ENCODE measurements at places on chromosomes 1 and 21.

- DNase-seq: no peak
These were observed 84.3 kb downstream of the PLPPR4 start for GRCh38 chr1:99348397-99349132.

DNA sequence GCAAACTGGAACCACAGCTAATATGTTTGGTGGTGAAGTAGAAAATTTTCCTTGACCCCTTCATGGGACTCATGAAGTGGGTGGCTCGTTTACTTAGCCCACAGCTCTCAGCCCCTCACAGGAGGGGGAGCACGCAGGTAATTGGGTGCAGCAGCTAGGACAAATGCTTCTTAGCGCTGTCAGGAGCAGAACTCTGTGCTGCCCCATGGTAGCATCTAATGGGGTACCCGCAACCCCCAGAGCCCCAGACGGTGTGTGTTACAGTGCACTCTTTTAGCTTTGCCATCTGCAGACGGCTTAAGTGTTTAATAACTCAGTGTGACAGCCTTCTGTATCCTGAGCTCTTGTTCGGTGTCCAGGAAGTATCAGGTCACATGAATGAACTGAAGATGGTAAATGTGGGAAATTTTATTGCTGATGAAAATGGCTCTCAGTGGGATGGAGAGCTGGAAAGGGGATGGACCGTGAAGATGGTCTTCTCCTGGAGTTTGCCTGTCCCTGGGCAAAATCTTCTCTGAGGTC is 189.6 kb upstream of the ZRANB2 start:
- no peak for DNase-seq

DNA sequence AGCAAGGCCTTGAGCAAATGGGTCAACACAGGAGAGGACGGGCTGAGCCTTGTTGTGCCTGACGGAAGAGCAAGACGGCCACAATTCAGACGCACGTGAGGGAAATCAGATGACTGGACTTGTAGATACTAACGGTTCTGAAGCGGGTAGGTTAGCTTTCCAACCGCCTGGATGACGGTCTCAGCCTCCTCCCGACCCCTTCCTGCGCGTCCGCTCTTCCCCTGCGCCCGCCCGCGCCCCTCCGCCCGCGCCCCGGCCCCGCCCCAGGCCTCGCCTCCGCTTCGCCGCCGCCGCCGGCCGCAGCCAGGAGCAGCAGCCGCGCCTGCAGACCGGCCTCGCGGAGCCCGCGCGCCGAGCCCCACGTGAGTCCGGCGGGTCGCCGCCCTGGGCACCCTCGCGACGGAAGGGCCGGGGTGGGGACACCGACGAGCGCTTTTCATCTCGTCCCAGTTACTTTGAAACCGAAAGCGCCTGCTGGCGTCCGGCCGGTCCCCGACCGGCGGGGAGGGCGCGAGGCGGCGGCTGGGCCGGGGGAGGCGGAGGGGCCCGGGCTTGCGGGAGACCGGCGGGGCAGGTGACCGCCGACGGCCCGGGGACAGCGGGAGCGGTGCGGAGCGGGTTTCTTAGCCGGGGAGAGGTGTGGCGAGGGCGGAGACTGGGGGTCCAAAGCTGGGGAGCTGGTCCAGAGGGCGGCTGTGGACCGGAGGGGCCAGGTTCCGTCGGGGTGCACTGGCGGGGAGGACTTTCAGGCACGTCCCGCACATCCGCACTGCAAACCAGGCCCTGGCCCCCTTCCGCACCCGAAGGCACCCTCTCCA is at the start of gene TRAF5:
TSS of gene TRAF5 (plus strand) at position 306 of the 818 bp plus-strand sequence. CDS start 26,407 bp downstream, outside the sequence.
- DNase-seq: peak; percentile 45

GRCh38 chr1:159141584-159142390 is 29.6 kb upstream of the CADM3 start:
- peak; percentile 95 for DNase-seq

DNA sequence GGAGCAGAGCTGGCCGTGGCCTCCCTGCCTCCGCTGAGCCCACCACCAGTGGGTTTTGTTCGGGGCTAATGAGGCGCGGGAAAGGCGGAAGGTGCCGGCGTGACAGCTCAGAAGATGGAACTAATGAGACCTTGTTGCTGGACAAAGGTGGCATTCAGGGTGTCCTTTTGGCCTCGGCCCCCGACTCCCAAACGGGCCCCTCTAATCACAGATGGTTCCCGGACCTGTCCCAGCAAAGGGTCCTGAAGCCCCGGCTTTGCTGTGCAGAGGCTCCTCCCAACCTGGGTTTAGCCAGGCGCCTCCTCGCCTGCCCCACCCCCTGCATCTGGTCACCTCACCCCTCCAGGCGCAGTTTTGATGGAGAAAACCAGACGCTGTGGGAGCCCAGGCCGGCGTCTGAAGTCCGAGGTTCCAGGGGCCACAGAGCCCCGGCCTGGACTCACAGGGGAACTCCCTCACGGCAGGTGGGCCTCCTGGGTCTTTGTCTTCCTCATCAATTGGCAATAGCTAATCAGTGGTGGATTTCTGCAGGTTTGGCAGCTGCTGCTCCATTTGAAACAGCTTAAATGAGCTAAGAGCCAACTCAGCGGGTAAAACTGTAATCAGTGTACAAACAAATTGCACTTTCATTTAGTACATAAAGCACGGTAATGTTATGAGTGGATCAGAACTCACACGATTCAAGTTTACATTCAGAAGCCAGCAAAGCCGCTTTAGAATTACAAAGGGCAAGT is 44.3 kb upstream of the ADARB1 start:
- DNase-seq: no peak

- DNase-seq: no peak
These were observed 610 bp downstream of the RBM8A start for GRCh38 chr1:145926686-145927062.

- DNase-seq: no peak
These were observed 71.7 kb downstream of the JAK1 start for GRCh38 chr1:64894438-64895196.

GRCh38 chr1:163980394-163980793 is 578.6 kb upstream of the PBX1 start:
- no peak for DNase-seq

- DNase-seq: no peak
These were observed 28.6 kb upstream of the JUN start for GRCh38 chr1:58812468-58812867.

- DNase-seq: peak; percentile 66
These were observed 228.6 kb downstream of the PAPPA2 start for GRCh38 chr1:176691251-176692228.

DNA sequence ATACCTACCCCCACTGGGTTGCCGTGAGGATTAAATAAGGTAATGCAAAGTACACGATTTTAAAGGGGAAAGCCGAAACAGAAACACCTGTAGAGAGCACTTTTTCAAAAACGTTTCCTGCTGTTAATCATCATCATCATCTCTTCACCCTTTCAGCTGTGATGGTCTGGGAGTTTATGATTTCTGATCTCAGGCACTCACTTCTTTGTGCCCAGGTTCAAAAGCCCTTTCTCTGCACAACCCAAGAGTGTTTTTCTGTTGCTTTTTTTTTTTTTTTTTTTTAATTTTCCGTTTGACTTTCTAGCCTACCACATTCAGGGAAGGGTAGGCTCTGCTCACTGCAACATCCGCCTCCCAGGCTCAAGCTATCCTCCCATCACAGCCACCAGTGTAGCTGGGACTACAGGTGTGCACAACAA is 936 bp upstream of the UBXN11 start:
- no peak for DNase-seq

- no peak for DNase-seq
These were observed 41.2 kb upstream of the CYYR1 start for GRCh38 chr21:26614251-26614650.

GRCh38 chr21:44800971-44801467 is 601 bp downstream of the UBE2G2 start:
- peak; percentile 17 for DNase-seq

DNA sequence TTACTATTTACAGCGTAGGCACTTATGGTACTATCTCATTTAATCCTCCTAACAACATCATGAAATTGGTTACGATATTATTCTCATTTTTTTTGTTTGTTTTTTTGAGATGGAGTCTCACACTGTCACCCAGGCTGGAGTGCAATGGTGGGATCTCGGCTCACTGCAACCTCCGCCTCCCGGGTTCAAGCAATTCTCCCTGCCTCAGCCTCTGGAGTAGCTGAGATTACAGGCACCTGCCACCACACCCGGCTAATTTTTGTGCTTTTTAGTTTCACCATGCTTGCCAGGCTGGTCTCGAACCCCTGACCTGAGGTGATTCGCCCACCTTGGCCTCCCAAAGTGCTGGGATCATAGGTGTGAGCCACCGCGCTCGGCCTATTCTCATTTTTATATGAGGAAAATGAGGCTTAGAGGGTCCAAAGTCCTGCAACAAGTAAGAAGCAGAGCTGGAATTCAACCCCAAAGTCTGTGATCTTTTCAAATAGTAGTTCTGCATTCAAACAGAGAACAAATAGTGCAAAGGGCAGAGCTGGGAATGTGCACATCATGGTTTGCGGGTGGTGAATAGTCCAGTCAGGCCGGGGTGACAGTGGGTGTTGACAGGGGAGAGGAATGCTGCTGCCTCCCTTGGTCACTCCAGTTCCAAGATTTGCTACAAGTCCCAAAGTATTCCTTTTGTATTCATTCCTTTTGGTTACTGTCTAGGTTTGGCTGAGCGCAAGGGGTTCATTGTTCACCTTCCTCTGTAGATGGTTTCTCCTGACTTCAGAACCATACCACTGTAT is 4.6 kb downstream of the PRUNE1 start:
- no peak for DNase-seq

DNA sequence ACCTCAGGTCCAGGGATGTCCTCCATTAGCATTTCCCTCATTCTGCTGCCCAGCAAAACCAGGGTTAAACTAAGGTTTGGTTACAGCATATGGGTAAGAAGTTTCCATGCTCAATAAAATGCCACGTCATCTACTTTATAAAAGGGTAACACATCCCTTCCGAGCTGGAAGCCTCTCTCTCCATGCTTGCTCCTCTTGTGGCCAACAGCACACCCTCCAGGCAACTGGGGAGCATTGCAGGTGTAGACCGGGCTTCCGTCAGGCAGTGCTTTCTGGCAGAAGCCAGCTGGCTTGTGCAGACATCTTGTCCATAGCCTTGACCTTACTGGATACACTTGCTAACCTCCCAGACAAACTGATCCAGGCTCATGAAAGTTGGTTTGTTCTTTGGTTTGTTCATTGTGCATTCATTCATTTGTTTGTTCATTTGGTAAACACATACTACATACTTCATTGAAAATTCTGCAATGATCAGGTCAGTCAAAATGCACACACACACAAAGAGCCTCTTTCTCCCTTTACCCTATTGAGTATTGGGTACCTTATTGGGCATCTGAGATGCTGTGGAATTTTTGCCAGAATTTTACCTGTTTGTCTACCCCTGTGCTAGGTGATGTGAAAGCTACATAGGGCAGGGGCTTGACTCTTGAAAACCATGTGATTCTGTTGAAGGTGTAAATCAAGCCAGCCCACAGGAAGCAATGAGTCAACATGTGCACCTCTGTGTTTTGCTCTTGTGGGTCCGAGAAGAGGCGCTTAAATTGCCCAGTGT is 422.8 kb downstream of the CAMTA1 start:
- peak; percentile 63 for DNase-seq

DNA sequence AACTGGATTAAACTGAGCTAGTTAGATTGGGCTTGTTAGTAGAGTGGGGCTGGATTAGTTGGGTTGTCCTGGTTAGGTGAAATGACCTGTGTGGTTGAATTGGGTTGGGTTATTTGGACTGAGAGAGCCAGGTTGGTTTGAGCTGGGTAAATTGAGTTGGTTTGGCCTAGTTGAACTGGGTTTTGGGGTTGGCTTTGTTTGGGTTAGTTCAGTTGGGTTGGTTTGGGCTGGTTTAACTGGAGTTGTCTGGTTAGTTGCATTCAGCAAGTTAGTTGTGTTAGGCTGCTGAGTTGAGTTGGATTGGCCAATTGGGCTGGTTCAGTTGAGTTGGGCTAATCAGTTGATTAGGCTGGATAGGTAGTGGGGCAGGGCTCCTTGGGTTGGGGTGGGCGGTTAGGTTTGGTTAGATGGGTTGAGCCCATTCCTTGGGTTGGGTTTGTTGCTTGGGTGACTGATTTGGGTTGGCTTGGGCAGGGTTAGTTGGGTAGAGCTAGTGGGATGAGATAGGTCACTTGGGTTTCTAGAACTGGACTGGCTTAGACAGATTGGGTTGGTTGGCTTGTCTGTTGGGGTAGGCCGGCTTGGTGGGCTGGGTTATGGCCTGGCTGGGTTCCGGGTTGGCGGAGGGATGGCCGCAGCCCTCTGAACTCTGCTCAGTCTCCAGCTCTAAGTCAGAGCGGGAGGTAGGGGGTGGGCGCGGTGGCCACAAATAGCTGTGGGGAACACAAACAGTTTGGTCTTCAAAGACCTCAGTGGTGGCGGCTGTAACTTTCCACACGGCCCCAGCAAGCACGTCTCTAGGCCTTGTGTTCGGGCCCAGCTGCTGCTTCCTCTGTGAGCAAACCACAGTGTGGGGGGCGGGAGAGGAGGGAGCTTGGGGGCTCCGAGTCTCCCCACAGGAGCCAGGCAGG is 67.2 kb upstream of the RUNX3 start:
- DNase-seq: no peak

DNA sequence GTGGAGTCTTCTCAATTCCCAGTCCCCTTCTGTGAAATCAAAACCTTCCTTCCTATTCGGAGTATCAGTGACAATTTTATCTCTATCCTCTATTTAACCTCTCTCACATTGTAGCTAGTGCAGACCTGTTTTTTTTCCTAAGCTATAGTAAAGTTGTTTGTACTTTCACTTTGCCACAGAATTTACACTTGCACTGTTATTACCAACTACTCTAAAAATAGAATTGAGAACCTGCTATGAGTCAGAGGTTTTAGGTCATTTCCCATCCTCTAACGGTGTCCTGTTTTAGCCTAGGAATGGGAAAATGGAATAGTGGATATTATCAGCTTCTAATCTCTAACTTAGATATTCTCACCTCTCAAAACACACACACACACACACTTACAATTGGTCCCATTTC is 862.7 kb downstream of the NCAM2 start:
- DNase-seq: no peak

DNA sequence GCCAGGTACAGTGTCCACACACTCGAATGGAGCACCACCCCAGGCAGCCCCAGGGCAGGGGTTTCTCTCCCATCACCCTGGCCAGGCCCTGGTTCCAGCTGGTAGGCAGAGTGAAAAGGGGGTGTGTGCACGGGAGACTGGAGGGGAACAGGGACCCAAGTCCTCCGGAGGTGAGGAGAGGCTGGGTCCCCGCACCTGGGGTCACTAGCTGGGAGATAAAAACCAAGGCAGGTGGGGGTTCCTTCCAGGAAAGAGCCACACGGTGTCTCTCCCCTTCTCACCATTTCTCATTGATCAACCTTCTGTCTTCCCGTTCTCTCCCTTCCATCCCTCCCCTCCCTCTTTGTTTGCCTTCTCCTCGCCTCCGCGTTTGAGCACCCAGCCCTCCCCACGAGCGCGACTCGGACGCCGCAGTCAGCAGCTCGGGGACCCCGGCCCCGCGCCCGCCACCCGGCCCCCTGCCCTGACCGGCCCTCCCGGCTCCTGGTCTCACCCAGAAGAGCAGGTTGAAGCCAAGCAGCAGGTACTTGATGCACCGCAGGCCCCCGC is 358 bp downstream of the TSPAN2 start:
- DNase-seq: no peak

DNA sequence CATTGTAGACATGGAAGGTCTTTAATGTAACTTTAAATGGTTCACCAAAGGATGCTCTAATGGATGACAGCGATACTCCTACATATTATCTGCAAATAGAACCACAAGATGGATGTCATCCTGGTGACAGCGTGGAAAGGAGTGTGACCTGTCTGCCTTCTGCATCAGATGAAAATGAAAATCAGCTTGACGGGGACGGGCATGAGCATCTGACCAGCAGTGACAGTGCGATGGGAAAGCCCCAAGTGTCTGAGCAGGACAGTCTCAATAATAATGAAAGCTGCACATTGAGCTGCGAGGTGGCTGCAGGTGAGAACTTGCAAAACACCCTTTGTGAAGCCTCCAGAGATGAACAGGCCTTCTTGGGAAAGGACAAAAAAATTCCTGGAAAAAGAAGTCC is 25.2 kb downstream of the CNST start:
- no peak for DNase-seq
